ENCODE measurements at places on chromosomes 2 and 18.

DNA sequence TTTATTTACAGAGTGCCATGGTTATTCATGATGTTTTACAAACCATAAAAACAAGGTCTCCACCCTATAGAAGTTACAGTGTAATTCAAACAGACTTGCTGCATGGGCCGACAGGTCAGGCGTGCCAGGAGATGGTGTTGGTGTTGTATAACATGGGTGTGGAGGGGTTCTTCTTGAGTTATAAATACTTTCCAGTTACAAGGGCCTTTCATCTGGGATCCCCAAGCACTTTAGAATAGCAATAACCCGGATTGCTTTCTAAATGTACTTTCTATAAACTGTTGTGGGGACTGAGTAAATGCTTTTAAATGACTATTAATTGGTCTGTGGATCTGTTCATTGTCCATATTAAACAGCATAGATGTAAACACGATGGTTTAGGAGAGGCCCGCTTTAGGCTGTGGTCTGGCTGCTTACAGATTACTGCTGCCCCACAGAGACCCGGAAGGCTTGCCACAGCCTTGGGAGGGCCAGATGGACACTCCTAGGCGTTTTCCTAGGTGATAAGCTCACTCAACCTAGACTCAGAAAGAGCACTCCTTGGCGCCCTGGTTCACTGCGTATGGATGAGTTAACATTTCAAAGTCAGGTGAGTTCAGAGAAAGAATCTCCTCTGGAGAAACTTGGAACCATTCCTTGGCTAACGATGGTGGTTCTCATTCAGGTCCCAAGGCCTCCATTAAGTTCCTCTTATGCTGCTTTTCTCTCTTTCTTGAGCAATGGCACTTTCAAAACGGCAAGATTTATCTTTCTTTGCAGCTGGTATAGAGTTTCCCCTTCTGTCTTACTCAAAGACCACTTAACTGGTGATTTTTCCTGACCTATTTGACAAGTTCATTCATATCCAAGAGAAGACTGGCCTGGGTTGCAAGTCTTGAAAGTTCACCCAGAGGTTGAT lies 3.6 kb upstream of the KIAA2012 start:
- DNase-seq = no peak

DNA sequence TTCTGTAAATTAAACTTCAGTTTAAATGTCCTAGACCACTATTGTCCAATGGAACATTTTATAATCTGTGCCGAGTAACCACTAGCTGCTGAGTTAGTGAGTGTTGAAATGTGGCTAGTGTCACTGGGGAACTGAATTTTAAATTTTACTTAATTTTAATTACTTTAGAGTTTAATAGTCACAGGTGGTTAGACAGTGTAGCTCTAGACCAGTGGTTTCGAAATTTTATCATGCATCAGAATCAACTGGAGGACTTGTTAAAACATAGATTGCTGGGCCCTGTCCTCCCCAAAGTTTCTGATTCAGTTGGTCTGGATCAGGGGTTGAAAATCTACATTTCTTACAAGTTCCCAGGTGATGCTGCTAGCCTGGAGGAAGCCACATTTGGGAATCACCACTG lies 110.4 kb downstream of the FMNL2 start:
- DNase-seq = no peak

DNA sequence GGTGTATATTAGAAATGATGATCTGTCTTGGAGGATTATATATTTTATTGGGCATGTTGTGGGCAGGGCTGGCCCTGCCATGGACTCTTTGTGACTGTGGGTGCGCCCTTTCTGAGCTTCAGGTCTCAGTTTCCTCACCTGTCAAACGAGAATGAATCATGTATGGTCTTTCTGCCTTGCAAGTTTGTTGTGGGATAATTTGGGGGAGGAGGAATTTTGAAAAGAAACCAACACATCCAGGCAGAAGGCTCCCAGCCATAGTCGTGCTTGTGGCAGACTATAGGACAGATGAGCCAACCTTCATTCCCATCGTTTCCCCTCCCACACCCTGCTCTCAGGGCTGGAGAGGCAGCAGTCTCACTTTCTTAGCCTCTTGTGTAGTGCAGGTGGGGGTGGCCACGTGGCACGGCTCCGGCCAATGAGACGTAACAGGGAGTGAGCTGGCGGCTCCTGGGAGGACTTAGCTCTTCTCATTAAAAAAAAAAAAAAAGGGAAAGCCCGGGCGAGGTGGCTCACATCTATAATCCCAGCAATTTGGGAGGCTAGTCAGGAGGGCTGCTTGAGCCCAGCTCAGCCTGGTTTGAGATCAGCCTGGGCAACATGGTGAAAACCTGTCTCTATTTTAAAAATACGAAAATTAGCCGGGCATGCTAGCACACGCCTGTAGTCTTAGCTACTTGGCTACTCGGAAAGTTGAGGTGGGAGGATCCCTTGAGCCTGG lies 63.1 kb downstream of the RHOB start:
- no peak for DNase-seq

GRCh38 chr18:62073461-62074281 lies 113.2 kb downstream of the PIGN start:
- no peak for DNase-seq

- DNase-seq = no peak
Measured at GRCh38 chr2:218216336-218216673, 684 bp upstream of the ARPC2 start.

GRCh38 chr2:227326783-227327182 lies 1.7 kb downstream of the MFF start:
- DNase-seq = no peak

- no peak for DNase-seq
Measured at GRCh38 chr2:441258-442022, 153.5 kb upstream of the ALKAL2 start.

DNA sequence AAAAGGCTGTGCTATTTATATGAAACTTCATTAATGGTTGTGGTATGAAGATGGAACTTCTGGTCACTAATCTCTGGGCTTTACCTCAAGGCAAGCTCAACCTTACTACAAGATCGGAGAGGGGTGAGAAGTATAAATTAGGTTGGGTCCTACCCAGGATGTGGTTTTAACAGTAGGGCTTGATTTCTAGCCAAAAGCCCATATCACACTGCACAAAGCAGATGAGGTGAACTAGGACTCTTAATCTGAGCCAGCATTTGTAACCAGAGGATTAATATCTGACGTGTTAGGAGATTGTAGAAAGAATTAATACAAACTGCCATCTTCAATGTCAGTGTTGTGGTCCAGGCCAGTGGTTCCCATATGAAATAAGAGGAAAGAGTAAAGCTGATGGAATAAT lies 86.4 kb upstream of the RGPD4 start:
- DNase-seq = no peak

DNA sequence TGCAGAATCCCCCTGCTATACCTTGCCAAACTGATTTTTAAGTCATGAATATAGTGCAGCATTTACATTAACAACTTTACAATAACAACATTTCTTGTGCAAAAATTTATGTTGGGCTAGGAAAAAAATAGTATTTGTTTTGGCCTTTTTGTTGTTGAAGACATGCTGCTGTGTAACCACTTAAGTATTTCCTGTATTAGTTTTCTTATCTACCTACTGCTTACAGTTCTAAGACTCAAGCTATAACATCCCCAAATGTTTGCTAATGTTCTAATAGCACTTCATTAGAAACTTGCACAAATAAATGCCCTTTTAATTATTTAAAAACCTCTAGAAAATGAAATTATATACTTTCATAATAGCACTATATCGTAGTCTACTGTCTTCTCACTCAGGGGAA lies 154.3 kb upstream of the DOCK10 start:
- no peak for DNase-seq

DNA sequence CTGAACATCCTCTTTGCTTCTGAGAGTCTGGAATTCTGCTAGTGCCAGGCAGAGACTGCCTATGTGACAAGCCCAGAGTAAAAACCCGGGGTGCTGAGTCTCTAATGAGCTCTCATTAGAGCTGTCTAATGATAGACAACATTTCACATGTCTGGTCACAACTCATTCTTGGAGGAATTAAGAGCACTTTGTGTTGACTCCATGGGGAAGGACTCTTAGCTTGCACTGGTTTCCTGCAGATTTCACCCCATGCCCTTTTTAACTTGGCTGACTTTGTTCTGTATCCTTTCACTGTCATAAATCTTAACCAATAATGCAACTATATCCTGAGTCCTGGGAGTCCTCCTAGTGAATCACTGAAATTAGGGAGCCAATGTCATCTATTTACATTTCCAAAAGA lies 33.5 kb downstream of the FBXO15 start:
- DNase-seq = no peak

DNA sequence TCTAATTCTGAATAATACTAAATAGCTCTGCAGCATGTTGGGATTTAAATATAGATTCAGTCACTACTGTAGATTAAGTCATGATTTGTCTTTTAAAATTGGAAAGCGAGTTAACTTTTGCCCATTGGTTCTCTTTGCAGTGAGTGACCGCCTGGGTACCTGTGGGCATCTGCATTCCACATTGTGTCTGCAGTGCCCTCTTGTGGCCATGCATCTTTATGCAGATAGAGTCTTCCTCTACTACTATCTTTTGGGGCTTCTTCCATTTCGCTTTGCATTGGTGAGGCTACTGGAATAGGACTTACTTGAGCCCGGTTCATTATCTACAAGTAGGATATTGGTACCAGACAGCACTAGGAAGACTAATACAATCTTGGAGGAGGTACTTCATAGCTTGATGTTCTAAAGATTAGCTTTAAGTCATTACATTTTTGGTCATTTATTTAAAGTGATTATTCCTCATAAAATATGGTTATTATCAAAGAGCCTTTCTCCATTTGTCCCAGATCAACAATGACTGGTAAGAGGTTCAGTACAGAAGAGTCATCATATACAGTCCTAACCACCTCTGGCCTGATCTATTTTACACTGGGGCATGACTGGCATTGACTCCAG lies 203.0 kb downstream of the SOCS6 start:
- no peak for DNase-seq

- no peak for DNase-seq
Measured at GRCh38 chr2:239961662-239962613, 63.2 kb downstream of the NDUFA10 start.

GRCh38 chr2:191691898-191692297 lies 14.0 kb downstream of the NABP1 start:
- no peak for DNase-seq

DNA sequence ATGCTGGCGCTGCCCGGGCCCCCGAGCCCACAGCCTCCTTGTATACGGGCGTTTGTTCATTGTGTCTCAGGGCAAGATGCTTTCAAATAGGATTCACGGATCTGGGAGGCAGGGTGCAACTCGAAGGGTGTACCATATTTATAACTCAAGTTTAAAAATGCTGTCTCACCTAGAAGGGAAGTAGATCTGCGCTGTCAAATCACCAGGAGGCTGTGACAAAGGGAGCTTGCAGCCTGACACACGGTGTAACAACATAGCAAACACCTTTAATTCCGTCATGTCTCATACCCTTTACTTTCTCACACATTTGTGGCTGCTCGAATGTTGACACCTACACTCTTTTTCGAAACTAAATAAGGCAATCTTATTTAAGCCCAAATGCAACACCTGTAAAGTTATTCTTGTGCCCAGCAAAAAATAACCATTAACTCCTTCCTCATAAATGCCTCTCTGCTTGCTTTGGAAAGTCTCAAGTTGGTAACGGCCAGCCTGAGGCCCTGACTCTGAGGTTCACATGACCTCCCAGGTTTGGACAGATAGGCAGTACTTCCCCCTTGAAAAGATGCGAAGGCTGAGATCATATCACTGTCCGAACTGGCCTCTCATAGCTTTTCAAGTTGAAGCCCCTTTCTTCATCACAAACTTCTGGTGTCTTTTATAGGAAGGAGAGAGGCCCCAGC lies 11.6 kb downstream of the ZEB2 start:
- DNase-seq = no peak
